Effector CD8-positive, alpha-beta T cell (primary cell): ENCODE measurements at places on chromosomes 2 and 18.

- DNase-seq, result no peak
Observed at GRCh38 chr2:2456721-2457120, 125.6 kb upstream of the MYT1L start.

DNA sequence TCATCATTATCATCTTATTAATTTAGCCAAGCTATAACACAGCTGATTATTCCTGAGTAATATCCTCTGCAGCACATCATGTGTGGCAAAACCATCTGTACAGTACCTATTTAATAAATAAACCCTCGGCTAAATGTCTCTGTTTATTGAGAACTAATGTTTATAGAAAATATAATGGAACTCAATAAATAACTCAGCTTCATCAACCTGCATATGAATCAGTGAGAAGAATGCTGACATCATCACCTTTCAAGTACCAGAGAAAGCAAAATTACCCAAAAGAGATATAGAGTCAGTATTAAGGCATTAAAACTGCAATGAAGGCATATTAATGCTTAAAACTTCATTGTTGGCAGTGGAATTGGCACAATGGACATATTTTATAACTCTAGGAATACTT, 558.3 kb downstream of the PLCL1 start:
- no peak for DNase-seq

- no peak for DNase-seq
Observed at GRCh38 chr18:74266161-74266560, 25.6 kb downstream of the CYB5A start.

GRCh38 chr18:14964406-14964805, 216.4 kb downstream of the ANKRD30B start:
- DNase-seq, result no peak

GRCh38 chr18:45638544-45638943, 23.3 kb downstream of the SLC14A2 start:
- no peak for DNase-seq

DNA sequence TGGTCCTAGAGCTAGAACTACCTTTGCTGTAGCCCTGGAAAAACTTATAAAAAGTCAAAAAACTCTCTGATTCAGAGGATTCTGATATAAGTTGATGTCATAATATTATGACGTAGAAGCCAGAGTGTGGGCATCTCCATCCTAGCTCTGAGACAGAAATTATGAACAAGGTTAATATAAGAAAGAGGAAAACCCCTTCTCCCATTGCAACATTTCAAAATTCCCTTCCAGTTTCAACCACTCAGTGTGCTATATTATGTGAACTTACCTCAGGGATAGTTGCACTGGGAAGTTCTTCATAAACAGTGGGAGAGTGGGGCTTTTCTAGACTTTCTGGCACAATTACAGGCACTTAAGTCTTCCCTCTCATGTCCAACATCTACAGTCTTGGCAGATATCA, 171.6 kb downstream of the PIK3C3 start:
- no peak for DNase-seq
